ENCODE measurements at places on chromosomes 1 and 21. TPM values are rescaled to one million over a fixed set of nuclear protein-coding genes. Genes with fewer than 3 reads are reported as not detected.

GRCh38 chr21:37374027-37374426 is 7.5 kb downstream of the DYRK1A start:
- H3K4me1 ChIP-seq, result peaks cover 100% of the 10 kb centered on the region
- no peak overlapping the region for H3K4me3 ChIP-seq
- H3K27me3 ChIP-seq, result no peaks in the 10 kb centered on the region
- no peak overlapping the region for H3K27ac ChIP-seq
- no peak for DNase-seq

- H3K4me3 ChIP-seq, result no peak overlapping the region
- no peaks in the 10 kb centered on the region for H3K27me3 ChIP-seq
- no peaks in the 10 kb centered on the region for H3K4me1 ChIP-seq
- H3K36me3 ChIP-seq, result peaks cover 5% of the 10 kb centered on the region
- no peak for DNase-seq
These were observed 43.5 kb downstream of the TCEANC2 start for GRCh38 chr1:54096877-54097240.

GRCh38 chr1:19400192-19400611 is 85.1 kb downstream of the CAPZB start:
- H3K36me3 ChIP-seq, result no peaks in the 10 kb centered on the region
- H3K27me3 ChIP-seq, result no peaks in the 10 kb centered on the region
- peak overlapping the region; percentile 78 for H3K27ac ChIP-seq
- peaks cover 84% of the 10 kb centered on the region for H3K4me1 ChIP-seq
- H3K4me3 ChIP-seq, result no peak overlapping the region

The PROK1 gene
- total RNA-seq, result 7.4 TPM

- no peaks in the 10 kb centered on the region for H3K36me3 ChIP-seq
- H3K27ac ChIP-seq, result no peak overlapping the region
- H3K4me3 ChIP-seq, result no peak overlapping the region
- no peak for DNase-seq
- no peaks in the 10 kb centered on the region for H3K4me1 ChIP-seq
These were observed 20.8 kb upstream of the PDZK1IP1 start for GRCh38 chr1:47210666-47211065.

GRCh38 chr1:54849219-54850068 is 37.6 kb downstream of the DHCR24 start:
- H3K27ac ChIP-seq, result peak overlapping the region; percentile 84
- H3K4me1 ChIP-seq, result peaks cover 33% of the 10 kb centered on the region
- H3K36me3 ChIP-seq, result no peaks in the 10 kb centered on the region
- no peak overlapping the region for H3K4me3 ChIP-seq
- DNase-seq, result no peak
- no peaks in the 10 kb centered on the region for H3K27me3 ChIP-seq

GRCh38 chr1:28548318-28548717 is 4.6 kb upstream of the TRNAU1AP start:
- H3K27ac ChIP-seq, result no peak overlapping the region
- DNase-seq, result no peak
- H3K27me3 ChIP-seq, result no peaks in the 10 kb centered on the region
- no peak overlapping the region for H3K4me3 ChIP-seq

GRCh38 chr1:91585982-91586381 is 85.3 kb downstream of the CDC7 start:
- no peak overlapping the region for H3K4me3 ChIP-seq
- H3K27me3 ChIP-seq, result no peaks in the 10 kb centered on the region
- H3K27ac ChIP-seq, result peak overlapping the region; percentile 92
- peaks cover 16% of the 10 kb centered on the region for H3K4me1 ChIP-seq
- no peaks in the 10 kb centered on the region for H3K36me3 ChIP-seq

The TCHHL1 gene
- total RNA-seq, result not detected
